ENCODE measurements at places on chromosomes 5 and 9.

GRCh38 chr5:120088836-120089235 is 375.3 kb upstream of the PRR16 start:
- DNase-seq: no peak

DNA sequence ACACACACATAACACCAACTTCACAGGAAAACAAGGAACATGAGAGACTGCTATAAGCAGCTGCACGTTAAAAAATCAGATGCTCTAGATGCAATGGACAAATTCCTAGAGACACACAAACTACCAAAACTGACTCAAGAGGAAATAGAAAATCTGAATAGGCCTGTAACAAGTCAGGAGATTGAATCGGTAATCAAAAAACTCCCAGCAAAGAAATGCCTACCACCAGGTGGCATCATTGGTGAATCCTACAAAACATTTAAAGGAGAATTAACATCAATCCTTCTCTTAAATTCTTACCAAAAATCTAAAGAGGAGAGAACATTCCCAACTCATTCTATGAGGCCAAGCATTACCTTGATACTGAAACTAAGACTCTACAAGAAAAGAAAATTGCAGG is 54.9 kb downstream of the NDST1 start:
- peak; percentile 59 for DNase-seq

DNA sequence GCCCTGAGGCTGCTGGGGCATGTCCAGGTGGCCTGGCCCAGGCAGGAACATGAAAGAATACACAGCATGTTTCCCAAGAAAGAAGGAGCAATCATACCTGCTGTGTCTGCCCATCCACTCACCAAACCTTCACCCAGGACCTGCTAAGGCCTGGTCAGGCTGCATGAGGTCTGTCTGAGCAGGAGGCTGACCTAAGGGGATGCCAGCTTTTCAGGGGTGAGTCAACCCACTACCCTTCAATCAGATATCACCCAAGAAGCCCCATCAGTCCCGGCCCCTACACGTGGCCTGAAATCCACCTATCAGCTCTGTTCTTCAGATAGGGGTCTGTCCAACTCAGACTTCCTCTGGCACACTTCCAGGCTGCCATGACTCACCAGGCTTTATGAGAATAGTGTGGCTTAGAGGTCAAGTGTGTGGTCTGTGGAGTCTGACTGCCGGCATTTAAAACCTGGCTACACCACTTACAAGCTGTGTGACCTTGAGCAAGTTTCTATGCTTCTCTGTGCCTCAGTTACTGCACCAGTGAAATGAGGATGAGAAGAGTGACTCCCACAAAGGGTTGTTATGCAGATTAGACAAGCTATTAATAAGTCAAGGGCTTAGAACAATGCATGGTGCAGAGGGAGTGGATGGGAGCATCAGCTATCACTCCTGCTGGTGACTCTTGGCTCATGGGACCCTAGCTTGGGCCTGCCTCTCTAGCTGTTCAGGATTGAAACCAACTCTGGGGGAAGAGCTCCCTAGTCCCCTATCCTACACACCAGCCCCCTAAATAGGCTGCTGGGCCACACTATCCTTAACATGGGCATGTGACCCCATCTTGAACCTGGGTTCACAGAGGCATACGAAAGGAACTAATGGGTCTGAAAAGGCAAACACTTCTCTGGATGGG is 130.3 kb downstream of the PAX5 start:
- peak; percentile 80 for DNase-seq

DNA sequence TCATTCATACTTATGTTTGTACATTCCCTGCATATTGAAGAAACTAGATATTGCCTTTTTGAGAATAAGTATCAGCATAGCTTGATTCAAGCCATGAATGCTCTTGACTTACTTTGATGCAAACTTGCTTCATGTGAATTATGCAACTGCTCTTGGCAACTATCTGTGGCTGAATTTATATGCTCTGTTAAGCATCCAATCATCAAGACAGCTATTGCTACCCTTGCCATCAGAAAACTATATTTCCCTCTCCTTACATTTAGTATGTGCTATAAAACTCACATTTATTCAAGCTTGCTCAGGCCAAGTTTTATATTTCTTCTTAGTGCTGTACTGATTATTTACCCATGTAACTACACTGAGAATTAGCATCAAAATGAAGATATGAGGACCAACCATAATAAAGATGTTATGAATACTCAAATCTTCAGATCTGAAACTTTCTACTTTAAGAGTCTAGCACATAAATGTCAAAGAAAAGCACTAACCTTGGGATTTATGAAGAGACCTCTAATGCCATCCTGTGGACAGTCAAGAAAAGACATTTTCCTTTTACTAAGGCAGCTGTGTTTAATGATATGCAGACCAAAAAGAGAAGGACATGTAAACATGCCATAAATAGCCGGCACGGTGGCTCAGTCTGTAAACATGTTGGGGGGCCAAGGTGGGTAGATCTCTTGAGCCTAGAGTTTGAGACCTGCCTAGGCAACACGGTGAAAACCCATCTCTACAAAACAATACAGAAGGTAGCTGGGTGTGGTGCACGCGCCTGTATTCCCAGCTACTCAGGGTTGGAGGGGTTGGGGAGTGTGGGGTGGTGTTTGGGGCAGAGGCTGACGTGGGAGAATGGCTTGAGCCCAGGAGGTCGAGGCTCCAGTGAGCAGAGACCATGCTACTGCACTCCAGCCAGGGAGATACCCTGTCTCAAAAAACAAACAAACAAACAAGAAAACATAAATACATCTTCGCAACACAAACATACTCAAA is 267.0 kb upstream of the TYRP1 start:
- peak; percentile 3 for DNase-seq

DNA sequence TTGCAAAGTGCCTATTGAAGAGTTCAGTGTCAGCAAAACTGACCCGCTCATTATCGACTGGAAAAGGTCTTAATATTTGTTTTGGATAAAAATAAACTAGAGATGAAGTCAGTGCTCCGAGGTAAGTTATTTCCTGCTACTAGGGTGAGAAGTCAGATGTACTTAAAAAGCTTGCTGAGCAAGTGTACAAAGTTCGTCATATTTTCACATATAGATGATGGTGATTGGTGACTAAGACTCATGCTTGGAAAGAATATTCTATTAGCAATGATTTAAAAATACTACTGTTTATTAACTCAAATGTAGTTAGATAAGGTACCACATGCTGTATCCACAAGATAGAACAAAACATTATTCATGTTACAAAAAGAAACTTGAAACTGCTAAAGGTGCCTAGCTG is 643.7 kb downstream of the GABRG2 start:
- DNase-seq: no peak

GRCh38 chr9:124411514-124412227 is 3.6 kb downstream of the PSMB7 start:
- DNase-seq: no peak

GRCh38 chr5:150628936-150629485 is 11.4 kb upstream of the SYNPO start:
- no peak for DNase-seq

- no peak for DNase-seq
Observed at GRCh38 chr5:172795318-172795977, 24.5 kb upstream of the DUSP1 start.

- peak; percentile 79 for DNase-seq
Observed at GRCh38 chr5:137743031-137743640, 7.2 kb upstream of the KLHL3 start.

GRCh38 chr5:33507426-33507825 is 66.7 kb downstream of the TARS1 start:
- no peak for DNase-seq

- DNase-seq: no peak
Observed at GRCh38 chr9:127915801-127916719, 781 bp downstream of the ST6GALNAC4 start.

DNA sequence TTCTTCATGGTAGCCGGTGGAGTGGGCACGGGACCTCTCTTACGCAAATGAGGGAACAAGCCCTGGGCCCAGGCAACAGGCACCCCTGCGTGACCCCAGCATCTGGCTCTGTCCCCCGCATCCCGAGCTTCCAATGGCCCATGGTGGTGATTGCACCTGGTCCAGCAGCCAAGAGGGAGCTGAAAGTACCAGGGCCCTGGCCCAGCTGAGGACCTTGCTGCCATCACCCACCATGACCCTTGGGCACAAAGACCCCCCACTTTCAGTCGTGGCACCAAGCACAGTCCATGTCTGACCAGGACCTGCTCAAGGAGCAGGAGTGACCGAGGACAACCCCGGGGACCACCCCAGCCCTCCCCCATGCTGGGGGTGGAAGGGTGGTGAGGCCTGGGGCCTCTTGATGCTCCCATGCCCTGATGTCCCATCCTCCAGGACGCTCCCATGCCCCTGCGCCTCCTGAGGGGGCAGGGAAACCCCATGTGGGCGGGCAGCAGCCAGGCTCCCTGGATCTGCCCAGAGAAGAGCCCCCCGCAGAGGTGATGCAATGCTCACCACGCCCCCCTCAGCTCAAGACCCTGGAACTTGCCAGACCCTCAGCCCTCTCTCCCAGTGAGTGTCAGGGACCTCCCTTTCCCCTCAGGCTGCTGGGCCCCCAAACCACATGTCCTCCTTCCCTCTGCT is 123.9 kb downstream of the ADAMTS2 start:
- no peak for DNase-seq

DNA sequence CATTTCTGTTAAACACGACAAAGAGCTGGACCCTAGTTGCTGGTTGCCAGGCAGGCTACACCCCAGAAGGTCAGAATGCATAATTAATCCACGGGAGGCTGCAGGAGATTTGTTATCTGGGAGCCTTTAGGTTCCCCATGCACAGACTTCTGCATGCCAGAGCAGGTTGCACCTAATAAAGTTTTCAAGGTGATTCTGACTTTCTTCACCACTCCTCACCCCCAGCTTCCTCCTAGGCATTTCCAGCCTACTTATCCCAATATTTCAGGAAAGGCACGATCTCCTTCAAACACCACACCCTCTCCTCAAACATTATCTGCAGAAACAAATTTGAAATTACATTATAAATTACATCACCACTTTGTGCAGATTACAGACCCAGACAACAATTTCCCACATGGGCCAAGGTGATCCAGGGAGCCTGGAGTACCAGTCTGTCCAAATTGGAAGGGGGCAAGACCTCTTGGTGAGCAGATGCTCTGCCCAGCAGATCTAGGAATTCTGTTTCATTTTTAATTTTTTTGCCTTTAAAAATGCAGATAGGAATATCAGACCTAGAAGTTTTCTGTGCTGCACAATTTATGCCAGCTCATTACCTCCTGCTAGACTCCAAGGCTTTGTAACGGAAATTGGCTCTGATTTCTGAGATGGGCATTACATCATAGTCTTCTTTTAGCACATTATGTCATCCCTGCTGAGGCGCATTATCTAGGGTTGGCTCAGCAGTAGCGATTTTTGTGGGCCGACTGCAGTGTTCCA is 363.4 kb upstream of the SLC30A5 start:
- DNase-seq: no peak

- DNase-seq: no peak
Observed at GRCh38 chr9:118003240-118003639, 299.0 kb downstream of the TLR4 start.

DNA sequence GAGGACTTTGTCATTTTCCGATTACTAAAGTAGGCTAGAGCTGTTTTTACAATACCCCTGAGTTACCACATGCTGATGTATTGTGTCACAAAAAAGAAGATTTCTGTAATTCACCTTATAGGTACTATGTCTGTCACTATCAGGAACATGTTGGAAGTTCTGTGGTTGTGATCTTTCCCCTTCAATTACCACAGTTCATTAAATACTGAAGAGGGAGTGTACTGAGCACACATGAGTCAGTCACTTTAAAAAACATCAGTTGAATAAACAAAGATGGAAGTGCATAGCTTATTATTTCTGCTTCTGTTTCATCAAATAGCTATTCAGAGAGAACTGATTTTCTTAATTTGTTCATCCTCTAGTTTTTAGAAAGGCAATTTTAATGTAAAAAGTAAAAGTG is 31.7 kb downstream of the AP3S1 start:
- peak; percentile 50 for DNase-seq

- no peak for DNase-seq
Observed at GRCh38 chr5:21739096-21739495, 1114.0 kb downstream of the CDH12 start.

DNA sequence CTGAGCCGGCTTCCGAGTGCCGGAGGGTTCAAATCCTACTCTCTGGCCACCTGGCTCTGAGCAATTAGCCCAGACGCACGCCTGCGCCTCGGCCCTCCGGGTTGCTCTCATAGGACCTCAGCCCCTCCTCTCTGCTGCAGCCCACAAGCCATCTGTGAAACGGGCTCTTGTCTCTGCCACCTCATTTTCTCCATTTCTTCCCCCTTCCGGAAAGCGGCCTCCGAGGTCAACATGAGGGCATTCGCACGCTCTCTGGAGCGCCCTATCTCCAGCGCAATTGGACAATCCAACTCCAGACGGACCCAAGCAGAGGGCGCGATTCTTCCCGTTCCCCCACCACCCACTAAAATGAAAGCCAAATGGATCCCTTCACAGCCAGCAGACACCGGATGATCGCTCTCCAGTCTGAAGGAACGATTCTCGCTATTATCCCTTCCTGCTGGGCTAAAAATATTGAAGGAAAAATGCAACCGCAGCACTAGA is 41.5 kb downstream of the VAV2 start:
- no peak for DNase-seq

GRCh38 chr9:16068476-16068875 is 515.6 kb downstream of the CCDC171 start:
- no peak for DNase-seq

DNA sequence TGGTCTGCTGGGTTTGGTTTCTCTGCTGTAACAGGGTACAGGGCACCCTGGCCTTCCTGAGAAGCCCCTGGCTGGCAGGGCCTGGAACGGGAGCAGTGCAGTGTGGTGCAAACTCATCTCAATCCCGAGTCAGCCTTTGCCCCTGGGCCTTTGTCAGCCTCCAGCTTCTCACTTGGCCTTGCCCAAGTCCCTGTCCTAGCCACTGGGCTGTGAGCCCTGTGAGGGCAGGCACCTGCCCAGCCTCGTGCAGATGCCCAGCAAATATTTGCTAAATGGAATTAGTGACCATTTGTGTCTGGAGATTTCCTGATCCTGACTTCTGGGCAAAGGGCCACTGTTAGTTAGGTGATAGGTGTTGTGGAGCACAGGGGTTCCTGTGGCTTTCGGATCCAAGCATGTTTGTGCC is 13.0 kb downstream of the RGS3 start:
- no peak for DNase-seq

GRCh38 chr5:169653091-169653490 is 16.0 kb downstream of the DOCK2 start:
- DNase-seq: no peak

DNA sequence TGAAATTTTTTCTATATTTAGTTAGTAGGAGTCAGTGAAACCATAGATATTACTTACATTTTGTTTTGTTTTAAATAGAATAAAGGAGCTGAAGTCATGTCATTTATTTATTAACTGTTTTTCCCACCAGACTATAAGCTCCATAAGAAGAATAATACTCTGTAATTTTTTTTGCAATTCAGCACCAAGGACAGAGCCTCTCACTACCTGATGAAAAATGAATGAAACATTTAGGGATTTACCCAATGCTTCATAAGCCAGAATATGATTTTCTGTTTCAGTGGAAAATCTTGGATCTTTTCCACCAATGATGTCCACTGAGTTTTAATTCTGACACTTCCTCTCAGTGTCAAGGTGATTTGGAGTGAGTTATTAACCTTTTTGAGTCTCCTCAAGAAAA is 624.9 kb upstream of the GRAMD2B start:
- DNase-seq: peak; percentile 18

- no peak for DNase-seq
Observed at GRCh38 chr5:146606893-146607292, 90.9 kb upstream of the GPR151 start.
